ENCODE measurements at places on chromosomes 13 and 19.

DNA sequence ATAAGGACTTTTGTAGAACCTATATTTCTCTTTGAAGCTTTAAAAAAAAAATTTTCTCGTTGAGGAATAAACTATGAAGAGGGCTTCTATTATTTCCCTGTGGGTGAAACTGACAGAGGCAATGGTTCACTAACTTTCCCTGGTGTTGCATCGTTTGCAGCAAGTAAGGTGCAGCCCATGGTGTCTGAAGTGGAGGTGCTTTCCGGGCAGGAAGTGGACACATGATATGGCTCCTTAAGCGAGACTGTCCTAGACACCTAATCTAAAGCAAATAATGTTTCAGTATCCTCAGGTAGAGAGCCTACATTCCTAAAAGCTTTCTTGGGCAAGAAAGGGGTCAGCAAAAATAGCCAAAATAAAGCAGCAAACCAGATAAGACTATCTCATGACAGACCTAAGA is 437.6 kb upstream of the ARGLU1 start:
- DNase-seq = no peak

GRCh38 chr13:110012102-110012739 is 225.8 kb upstream of the IRS2 start:
- DNase-seq = peak; percentile 99

DNA sequence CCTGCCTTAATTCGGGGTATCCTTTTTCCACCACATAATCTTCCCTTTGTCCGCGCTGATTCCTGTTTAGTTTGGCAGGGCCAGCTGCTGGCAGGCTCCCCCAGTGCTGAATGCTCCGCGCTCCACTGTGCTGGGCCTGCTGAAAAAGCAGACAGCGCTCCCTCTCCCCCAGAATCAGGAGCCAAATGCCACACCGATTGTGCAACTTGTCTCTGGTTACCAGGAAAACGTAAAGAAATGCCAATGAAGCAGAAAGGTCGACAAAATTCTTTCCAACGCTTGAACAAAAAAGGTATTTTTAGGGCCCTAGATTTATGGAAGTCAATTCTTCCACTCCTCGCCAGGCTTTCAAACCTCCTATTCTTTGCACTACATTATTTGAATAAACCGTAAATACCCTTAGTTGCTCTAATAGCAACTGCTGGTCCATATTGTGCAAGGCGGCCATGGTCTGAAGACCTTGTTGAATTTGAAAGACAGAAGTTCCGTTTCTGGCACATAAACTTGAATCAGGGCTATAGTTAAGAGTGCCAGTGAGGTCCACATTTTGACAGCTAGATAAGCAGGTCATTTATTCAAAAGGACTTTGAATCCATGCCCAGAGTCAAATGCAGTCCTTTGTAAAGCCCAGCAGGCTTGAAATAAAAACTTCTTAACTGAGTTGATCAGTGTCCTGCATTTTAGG is 206.7 kb upstream of the RFC3 start:
- DNase-seq = no peak

- no peak for DNase-seq
These were observed 65.2 kb downstream of the TEX26 start for GRCh38 chr13:30997697-30998096.

DNA sequence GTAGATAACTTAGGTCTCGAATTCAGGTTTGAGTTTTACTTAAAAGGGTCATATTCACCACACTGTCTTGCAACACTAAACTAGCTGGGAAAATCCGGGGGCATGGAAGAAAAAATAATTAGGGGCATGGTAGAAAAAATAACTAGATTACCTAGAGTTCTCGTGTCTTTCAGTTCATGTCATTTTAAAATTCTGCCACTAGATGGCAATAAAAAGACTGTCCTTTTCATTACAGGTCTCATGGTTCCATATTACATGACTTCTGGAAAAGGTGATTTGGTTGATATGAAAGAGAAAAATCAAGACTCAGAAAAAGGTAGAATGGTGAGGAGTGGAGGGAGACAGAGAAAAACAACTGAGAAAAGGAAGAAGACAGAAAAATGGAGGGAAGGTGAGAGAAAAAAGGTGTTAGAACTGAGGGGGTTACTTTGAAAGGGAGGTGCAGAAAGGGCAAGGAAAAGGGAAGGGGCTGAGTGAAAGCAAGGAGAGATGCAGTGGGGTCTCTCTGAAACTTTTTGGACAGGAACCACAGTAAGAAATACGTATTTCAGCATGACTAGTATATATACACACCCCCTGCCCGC is 299.0 kb downstream of the KLF12 start:
- peak; percentile 42 for DNase-seq

- DNase-seq = peak; percentile 34
These were observed 1.5 kb downstream of the SMAD9 start for GRCh38 chr13:36918246-36919131.

GRCh38 chr13:71079638-71080037 is 787.4 kb downstream of the DACH1 start:
- no peak for DNase-seq

DNA sequence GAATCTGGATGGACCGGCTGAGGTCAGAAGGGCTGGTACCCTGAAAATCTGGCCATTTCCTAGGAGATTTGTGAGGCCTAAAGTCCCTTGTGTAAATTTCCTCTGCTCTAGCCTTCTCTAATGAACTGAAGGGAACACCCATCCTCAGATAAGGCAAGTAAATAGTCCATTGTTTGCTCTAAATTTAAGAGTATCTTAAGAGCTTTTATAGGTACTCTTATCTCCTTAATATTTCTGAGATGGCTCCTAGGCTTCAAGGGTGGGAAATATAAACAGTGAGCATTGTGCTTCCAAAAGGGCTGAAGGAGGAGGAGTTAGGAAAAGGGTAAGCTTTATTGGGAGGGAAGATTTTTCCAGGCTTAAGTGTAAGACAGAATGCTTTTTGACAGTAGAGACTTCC is 148.7 kb upstream of the EDNRB start:
- DNase-seq = no peak

Measured in AG10803 (cell line).